ENCODE measurements at places on chromosomes 11 and 22. TPM values are rescaled to one million over a fixed set of nuclear protein-coding genes. Genes with fewer than 3 reads are reported as not detected.

Gene SLC22A12
- not detected for total RNA-seq

DNA sequence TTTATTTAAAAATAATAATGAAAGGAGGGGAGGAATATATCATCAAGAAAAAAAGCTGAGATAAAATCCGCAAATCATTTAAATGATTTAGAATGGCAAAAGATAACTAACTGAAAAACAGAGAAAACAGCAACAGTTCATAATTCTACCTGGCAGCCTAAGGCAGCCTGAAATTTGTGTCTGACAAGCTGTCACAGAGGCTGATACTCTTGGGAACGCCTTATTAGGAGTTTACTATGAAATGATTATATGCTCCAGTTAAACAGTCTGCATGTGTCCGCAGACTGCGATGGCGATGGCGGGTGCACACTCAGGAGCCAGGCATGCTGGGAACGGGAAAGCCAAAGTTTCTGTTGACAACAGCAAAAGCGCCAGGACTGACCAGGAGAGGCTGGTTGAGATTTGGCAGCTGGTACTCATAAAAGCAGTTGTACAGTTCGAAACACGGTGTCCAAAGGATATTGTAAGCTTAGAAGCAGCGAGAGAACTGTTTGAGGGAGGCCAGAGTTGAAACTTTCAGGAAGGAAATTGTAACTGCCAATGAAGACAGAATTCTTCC, 172.9 kb upstream of the MPPED2 start:
- no peak for DNase-seq

Gene CLMP
- total RNA-seq = 5.4 TPM

Gene THY1
- total RNA-seq = 16.9 TPM

GRCh38 chr11:1948389-1948788, 1.3 kb downstream of the MRPL23 start:
- no peak for DNase-seq

- peak; percentile 79 for DNase-seq
These were observed 66.3 kb upstream of the API5 start for GRCh38 chr11:43245466-43245865.

DNA sequence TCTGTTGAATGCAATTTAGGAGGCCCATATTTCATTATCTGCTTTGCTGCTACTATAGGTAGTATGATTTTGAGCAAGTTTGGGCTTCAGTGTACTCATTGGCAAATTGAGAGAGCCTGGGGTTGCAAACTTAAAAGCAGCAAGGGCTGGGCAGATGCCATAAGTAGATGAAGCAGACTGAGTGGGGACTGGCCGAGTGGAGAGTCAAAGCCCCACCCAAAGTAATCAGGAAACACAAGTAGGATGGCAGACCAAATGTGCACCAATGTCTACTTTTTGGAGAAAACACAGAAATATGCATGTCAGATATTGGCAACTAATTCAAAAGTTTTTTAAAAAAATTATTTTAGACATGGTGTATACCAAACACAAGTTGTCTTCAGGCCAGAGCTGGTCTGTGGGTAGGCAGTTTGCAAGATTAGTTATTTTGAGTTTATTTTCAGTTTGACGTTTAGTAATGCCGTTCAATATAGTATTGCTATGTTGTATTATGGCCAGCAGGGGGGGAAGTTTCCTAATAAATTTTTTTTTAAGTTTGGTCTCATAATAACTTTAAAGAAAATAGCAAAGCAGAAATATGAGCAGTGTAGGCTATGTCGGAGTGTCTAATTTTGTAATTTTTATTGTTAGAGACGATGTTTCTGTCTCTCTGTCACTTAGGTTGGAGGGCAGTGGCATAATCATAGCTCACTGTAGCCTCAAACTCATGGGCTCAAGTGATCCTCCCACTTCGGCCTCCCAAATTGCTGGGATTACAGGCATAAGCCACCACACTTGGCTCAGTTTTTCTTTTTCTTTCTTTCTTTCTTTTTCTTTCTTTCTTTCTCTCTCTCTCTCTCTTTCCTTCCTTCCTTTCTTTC, 105.1 kb downstream of the HIPK3 start:
- DNase-seq = no peak

Gene CHRDL2
- 2.4 TPM for total RNA-seq

GRCh38 chr11:116415095-116415494, 357.7 kb downstream of the BUD13 start:
- DNase-seq = no peak

DNA sequence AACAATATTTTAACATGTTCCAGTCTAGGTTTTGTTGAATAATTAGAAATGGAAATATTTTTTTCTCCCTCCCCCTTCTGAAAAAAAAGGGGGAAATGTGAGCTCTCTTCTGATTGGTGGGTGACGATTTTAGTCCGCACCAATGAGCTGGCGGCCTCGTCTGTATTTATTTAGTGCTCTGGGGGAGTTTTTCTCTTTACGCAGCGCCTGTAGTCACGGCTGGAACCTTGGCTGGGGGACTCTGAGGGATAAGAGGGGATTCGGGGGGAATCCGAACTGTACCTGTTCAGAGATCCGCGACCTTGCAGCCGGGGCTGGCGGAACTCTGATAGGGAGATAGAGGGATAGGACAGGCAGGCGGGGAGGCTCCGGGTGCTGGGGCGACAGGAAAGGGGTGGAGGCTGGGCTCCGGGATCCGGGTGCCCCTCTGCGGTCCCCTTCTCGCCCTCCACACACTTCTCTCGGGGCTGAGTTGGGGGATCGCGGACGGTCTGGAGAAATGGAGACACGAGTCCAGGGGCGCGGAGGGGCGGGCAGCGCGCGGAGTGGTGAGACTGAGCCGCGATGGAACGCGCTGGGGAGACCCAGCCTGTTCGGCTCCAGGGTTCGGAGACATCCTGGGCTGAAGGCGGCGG, 99.7 kb upstream of the HSD17B12 start:
- DNase-seq = peak; percentile 65

- DNase-seq = no peak
These were observed 8.2 kb upstream of the HSPA8 start for GRCh38 chr11:123069908-123070821.

DNA sequence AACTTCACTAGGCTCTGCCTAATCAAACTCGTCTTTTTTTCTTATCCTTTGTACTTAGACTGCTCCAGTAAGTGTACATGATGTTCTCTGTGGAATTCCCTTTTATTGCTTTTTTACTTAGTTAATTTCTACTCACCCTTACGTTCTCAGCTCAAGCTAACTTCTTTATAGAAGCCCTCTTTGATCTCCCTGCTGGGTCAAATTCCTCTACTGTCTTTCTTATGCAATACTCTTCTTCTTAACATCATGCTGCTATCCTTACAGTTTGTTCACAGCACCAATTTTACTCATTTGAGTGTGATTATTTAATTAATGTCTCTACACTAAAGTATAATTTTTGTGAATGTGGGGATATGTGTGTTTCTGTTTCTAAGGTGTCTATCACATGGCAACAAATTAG, 498.3 kb downstream of the CNTN5 start:
- DNase-seq = no peak

- no peak for DNase-seq
These were observed 67.0 kb downstream of the FANCF start for GRCh38 chr11:22558664-22559063.

Gene MRTFA
- 15.2 TPM for total RNA-seq

Gene BTBD18
- not detected for total RNA-seq

DNA sequence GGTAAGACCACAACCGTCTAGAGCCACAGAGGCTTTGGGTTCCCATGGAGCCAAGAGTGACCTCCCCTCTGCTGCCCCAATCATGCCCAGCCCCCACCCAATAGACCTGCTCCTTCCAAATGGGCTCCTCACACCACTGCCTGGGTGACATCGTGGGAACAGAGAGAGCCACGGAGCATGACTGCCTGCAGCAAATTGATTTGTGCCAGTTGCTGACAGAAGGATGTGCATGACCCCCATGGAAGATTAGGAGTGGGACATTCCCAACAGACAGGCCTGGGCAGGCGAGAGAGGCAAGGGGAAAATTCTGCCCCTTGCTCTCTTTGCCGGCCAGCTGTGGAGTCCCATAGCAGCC, 88.5 kb downstream of the TENM4 start:
- DNase-seq = no peak

GRCh38 chr11:76823481-76824028, 37.2 kb upstream of the ACER3 start:
- no peak for DNase-seq

DNA sequence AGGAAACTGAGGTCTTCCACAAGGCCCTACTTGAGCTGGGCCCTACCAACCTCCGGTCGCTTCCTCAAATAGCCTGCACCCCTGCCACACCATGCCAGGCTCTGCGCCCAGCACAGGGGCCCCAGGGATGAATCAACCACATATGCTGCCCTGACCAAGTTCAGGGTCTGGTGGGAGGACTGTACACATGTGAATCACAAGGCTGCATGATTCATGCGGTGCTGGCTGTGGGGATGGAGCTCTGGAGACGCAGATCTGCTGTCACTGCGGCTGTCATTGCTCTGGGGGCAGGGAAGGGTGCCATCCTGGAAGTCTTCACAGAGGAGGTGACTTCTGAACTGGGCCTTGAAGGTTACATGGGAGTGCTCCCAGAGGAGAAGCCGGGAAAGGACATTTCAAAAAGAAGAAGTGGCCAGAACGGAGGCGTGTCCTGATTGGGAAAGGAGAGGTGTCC, 21.5 kb downstream of the CYTH4 start:
- DNase-seq = no peak

- DNase-seq = peak; percentile 47
These were observed 8.8 kb downstream of the RIN1 start for GRCh38 chr11:66327171-66328030.

GRCh38 chr22:20106205-20106848, 9.6 kb upstream of the RANBP1 start:
- no peak for DNase-seq

Gene SYT7
- total RNA-seq = 10.5 TPM

GRCh38 chr22:23520863-23521440, 59.1 kb downstream of the IGLL1 start:
- DNase-seq = no peak

- DNase-seq = no peak
These were observed 21.4 kb upstream of the TUB start for GRCh38 chr11:8059571-8060011.

Gene SELENOH
- 32.1 TPM for total RNA-seq

DNA sequence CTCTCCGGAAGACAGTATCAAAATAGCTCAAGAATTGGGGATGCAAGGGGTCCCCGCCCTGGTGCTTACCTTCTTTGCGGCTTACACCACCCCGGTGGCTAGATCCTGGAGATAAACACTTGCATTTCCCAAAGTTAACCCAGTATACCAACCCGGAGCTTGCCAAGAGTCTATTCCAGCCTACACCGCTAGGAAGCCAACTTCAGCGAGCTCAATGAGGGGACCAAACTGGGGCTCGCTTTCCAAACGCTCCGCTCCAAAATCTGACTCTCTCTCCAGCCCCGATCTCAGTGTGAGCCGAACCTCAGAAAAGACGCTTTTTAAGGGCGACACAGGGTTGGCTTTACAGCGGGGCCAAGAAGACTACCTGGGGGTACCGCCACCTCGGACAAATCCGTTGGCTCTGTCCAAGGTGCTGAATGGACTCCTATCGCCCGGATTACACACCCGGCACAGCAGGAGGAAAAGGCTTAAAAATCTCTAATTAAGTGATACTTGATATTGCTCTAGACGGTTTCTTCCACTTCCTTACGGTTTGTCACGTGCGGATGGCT, 20.1 kb upstream of the BDNF start:
- no peak for DNase-seq

DNA sequence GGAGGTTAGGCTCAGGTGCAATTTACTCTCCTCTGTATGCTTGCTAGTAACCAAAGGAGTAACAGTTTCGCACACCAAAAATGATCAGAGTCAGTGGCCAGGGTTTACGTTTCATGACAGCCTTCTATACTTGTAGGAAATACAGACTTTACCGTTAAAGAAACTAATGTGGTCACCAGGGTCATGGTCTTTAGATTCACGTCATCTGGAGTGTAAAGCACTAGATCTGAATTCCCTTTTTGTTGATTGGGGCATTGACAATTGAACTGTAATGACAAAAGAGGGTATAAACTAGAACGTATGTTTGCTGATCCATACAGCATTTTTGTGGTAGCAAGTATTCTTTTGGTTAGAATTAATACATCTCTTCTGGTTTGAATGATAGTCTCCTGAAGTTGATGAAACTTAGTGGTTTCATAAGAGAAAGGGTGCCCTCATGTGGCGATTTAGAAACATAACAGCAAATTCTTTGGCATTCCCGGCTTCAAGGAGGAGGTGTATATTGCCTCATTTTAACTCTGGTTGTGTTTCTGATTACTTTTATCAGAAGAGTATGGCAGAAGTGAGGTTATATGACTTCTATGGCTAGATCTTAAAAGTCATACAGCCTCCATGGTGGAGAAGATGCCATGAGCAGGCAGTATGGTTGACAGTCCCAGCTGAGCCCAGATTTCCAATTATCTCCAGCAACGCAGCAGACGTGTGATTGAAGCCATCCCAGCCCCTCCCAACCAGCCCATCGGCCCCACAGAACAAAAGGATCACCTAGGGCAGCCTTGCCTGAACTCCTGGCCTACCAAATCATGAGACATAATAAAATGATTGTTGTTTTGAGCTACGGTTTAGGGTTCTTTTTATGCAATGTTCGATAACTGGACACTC, 35.1 kb downstream of the MMP7 start:
- peak; percentile 68 for DNase-seq

Data from pancreas (tissue), 10 donors.